ENCODE measurements at places on chromosomes 12 and 14.

DNA sequence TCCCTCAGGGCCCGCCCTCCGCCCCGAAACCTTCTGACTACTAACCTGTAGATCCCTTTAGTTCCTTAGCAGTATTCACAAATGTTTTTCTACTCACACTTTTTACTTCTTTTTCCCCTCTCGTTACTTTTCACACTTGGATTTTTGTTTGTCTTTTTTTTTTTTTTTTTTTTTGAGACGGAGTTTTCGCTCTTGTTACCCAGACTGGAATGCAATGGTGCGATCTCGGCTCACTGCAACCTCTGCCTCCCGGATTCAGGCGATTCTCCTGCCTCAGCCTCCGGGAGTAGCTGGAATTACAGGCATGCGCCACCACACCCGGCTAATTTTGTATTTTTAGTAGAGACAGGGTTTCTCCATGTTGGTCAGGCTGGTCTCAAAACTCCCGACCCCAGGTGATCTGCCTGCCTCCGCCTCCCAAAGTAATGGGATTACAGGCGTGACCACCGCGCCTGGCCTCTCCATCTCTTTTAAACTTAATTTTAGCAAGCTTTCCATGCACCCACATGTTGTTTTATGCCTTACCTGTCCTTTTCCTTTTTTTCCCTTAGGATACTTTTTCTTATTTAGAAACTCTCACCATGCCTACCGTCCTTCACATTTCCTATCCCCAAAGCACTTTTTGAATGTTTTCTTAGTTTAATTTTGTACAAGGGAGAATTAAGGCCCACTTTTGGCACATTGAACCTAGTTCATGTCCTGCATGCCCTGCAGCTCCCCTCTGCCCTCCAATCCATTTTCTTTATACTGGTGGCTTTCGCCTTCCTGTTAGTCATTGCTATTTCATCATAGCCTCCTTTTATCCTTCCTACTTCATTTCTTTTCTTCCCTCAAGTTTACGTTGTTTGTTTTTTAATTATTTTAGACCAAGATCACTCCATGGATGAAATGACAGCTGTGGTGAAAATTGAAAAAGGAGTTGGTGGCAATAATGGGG, 1.1 kb downstream of the SP1 start:
- peak; percentile 42 for DNase-seq

DNA sequence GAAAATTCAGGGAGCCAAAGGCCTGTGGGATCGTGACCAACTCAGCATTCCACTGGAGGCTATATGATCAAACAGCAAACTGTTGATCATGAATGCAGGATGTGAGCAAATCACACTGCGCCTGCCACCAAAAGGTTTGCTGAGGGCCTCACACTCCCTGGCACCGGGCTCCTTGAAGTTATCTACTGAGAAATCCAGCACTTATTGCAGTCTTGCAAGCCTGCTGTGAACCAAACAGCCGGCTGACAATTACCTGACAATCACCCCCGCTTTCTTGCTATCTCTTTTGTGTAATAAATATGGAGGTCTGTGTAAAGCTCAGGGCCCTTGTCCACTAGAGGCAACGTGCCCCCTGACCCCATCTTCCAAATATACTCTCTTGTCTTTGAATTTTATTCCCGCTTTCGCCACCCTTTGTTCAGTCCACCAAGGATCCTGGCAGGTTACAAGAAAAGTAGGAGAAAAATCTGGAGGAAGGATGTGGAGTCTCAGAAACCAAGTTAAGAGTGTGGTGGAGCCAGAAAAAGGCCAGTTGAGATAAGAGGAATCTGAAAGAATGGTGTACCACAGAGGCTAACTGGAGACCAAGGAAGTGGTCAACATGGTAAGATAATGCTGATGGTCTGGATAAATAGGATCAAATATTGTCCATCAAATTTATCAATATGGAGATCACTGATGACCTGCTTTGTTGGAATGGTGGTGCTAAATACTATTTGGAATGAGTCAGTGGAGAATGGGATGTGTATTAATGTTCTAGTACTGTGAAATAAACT, 229.2 kb downstream of the ALX1 start:
- DNase-seq, result no peak

GRCh38 chr12:50212071-50212467, 44.9 kb upstream of the CERS5 start:
- no peak for DNase-seq

DNA sequence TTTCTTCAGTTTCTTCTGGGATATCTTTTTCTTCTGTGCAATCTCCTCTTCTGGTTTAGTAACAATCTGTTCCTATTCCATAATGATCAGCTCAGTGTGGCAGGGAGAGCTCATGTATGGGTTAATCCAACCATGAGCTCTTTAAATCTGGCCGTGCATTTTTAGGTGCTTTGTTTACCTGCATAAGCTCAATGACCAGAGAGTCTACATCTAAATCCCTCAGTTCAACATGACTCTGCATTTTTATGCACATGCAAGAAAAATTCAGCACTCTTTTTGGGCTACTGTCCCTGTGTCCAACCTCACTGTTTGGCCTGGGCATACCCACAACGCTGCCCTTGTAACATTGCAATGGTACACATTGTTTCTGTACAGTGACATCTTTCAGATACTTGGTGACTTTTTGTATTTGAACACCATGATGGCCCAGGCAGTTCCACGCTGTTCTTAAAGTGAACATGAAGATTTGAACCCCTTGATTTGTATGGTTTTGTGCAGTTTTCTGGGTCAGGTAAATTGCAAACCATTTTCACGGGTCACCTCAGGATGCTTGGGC, 243.3 kb upstream of the SRRM4 start:
- no peak for DNase-seq

- peak; percentile 64 for DNase-seq
Observed at GRCh38 chr14:52695481-52696091, at the start of gene ERO1A. ERO1A (minus strand) TSS chr14:52695558; CDS start chr14:52695481, 77 bp downstream.

GRCh38 chr14:60161196-60162107, 3.7 kb downstream of the DHRS7 start:
- peak; percentile 85 for DNase-seq

DNA sequence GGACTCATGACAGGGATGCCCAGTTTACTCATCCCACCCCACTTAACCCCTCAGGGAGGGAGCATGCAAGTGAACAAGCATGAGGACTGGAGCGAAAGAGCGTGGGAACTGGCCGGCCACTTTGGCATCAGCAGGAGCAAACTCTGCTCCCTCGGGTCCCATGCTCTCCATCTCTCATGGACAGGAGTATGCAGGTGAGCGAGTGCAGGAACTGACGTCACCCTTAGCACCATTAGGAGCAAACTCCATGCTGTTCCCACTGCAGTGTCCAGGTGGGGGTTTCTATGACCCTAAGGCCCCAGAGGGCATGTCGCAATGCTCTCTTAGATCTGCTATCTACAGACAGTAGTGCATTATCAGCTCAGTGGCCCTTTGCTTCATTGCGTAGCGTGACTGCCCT, 821.8 kb upstream of the LRFN5 start:
- DNase-seq, result no peak

GRCh38 chr12:501722-502447, 42.1 kb downstream of the B4GALNT3 start:
- no peak for DNase-seq

DNA sequence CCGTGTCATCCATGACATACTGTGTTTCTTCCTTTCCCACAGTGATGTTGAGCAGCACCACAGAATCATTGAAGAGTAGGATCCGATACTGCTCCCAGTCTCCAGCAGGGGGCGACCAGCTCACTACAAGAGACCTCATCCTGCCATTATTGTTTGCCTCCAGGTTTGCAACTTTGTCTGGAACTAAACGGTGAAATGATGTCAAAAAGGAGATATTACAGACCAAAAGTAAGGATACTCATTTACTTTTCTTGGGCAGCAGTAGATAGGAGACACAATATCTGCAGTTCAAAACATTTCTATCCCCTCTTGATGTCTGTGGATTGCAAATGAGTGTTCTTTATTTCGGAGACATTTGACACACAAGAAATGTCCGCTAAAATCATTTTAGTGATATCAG, 47.2 kb downstream of the PTPRB start:
- DNase-seq, result peak; percentile 55

GRCh38 chr12:44335030-44335429, 499.1 kb downstream of the TMEM117 start:
- no peak for DNase-seq

DNA sequence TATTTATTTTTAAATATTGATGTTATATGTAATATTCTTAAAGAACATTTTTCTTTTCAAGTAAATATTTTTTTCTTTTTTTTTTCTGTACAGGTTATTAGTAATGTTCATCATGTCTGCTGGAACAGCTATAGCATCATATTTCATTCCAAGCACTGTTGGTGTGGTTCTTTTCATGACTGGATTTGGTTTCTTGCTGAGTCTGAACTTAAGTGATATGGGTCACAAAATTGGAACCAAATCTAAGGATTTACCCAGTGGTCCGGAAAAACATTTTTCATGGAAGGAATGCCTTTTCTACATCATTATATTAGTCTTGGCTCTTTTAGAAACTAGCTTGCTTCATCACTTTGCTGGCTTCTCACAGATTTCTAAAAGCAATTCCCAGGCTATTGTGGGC, 23.2 kb downstream of the PCNX4 start:
- DNase-seq, result no peak

DNA sequence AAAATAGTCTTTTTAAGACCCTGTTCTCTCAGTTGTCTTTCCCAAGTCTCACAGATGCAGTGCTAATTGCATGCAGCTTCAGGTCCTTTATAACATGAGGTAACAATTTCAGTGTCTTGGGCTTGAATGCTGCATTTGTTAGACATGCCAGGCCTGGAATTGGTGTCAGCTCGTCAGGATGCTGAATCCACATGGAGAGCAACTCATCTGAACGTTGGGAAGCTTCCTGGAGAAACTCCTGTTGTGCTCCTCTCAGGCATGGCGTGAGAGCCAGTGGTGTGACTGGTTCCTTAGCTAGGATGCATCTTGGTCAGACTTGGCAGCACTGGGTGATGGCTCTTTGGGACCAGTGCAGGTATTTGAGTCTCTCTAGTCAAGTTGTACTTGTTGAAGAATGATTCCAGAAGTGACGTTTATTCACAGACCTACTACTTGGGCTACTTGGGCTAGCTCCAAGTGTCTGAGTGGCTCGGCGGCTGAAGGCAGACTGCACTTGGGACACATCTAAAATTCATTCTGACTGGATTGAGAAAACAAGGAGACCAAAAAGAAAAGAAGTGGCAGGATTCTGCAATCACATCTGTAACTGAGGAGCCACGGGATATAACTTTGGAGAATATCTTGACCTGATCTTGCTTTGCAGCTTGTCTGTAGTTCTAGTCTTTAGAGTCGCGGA, 134.8 kb upstream of the ARHGAP5 start:
- no peak for DNase-seq

- DNase-seq, result no peak
Observed at GRCh38 chr14:67683842-67684241, 9.4 kb upstream of the VTI1B start.

DNA sequence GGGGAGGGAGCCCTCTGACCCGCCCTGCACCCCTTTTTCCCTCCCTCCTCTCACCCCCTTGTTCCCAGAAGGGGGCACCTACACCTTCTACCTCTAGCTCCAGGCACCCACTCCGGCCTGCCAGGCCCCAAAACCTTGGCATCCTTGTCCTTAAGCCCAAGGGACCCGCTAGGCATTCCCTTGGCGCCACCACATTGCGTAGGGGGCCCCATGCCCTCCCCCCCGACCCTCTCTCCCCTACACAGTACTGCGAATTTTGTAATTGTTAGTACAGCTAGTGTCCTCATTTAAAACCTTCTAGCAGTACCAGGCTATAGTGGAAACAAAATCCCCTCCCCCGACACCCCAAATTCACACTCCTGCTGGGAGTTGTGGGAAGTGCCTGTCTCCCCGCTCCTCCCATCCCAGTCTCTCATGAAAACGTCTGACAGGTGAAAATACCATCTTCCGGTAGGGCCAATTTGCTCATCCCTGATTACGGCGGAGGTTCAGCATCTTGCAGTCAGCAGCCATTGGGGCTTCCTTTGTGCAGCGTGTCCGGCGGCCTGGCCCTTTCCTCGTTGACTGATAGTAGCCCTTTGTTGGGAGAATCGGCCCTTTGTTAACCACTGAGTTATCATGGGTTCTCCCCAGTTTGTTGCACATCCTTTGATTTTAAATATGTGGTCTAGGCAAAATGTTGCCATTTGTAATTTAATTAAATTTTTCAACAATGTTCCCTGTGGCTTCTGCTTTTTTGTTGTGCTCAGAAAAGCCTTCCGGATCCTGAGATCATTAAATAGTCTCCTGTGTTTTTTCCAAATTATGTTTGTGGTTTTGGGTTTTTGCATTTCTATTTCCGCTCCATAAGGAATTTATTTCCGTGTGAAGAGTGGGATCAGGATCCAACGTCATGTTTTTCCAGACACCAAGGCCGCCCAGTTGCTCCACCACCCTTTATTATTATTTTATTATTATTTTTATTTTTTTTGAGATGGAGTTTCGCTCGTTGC, 7.9 kb upstream of the CEP170B start:
- no peak for DNase-seq

- DNase-seq, result no peak
Observed at GRCh38 chr12:89923091-89923490, 214.5 kb upstream of the ATP2B1 start.

- peak; percentile 83 for DNase-seq
Observed at GRCh38 chr12:56129206-56129941, 1.3 kb downstream of the ESYT1 start.

Measured in HL-60 (cell line).